ENCODE measurements at places on chromosomes 5 and 9.

DNA sequence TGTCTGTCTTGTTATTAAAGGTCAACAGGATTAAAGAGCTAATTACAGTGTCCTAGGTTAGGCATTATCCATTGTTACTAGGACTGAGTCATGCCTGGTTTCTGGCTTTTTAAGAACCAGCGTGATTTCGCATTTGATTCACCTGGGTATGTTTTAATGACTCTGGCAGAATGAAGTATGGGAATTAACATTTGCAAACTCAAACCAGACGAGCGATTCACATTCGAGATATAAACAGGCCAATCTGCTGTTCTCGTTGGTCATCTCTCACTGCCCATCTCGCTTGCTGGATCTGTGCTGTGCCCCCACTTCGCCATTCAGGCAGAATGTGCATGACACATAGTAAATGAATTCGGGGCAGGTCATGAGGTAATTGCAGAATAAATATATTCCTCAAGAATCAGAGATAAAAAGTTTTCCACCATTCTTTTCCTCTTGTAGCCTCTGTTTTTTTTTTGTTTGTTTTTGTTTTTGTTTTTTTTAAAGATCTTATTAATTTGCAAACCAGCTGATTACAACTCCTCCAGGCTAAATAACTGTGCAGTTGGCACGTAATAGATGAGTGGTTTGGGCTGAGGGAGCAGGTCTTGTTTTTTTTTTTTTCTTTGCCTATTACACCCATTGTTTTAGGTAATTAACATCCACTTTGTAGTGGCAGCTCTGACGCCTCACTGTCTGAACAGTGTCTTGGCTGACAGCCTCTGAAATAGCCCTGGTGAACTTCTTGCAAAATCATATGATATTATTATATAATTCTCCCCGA is 313.5 kb upstream of the MSX2 start:
- no peak for DNase-seq

DNA sequence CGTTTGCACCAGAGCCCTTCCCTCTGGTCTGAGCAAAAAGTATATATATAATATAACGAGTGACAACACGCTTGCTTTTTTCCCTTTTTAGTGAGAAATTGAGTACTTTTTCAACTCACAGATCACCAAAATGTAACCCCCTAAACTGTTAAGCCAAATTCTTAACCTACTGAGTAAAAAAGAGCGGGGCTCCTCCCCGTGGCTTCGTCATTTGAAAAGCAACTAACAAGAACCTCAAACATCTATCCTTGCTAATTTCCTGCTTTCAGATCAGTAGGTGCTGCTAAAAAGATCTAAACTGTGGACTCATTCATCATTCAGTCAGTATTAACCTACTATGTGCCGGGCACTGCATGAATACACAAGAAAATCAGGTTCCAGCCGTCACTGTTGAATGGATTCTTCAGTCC is 1.0 kb upstream of the PTBP3 start:
- no peak for DNase-seq

GRCh38 chr5:20469792-20470191 is 481.8 kb upstream of the CDH18 start:
- DNase-seq: no peak

DNA sequence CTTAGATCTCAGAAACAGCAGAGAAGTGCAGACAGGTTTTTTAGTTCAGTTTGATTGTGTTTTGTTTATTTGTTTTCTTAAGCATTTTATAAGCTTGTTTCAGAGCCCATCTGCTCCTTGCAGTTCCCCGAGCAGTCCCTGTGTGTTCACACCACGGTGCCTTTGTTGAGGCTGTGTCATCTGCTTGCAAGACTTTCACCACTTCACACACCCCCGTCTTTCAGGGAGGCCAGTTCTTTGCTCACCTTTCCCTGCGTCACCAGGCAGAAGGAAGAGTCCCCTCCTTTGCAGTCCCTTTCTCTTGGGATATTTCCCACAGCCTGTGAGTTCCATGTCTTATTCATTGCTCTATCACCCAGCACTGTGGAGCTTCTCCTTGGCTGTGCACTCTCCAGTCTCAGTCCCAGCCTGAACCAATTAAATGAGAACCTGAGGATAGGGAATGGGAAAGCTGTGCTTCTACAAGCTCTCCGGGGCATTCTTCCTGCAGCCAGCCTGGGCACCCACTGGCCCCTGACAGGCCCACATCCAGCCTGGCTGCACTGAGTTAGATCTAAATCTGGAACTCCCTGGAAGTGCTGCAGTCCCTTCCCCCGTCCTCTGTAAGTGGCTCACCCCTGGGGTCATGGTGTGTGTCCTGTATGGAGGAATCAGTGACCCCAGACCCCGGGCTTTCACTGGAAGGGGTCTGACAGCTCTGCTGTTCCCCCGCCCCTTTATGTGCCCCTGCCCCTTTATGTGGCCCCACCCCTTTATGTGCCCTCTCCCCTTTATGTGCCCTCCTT is 5.5 kb downstream of the MVB12B start:
- DNase-seq: no peak

DNA sequence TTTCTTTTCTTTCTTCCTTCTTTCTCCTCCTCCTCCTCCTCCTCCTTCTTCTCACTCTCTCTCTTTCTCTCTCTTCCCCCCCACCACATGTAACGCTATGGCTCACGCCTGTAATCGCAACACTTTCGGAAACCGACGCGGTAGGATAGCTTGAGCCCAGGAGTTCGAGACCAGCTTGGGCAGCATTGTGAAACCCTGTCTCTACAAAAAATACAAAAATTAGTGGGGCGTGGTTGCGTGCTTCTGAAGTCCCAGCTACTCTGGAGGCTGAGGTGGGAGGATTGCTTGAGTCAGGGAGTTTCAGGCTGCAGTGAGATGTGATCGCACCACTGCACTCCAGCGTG is 736 bp upstream of the GLDC start:
- no peak for DNase-seq

DNA sequence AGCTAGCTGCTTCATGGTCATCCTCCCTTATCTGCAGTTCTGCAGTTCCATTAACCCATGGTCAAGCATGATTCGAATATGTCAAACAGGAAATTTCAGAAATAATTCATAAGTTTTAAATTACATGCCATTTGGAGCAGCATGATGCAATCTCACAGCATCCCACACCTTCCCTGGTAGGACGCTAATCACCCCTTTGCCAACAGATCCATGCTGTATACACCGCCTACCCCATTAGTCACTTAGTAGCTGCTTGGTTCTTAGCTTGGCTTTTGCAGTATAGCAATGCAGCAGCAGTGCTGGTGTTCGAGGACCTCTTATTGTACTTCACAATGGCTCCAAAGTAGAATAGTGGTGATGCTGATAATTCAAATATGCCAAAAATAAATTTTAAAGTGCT is 739.7 kb upstream of the CDH9 start:
- no peak for DNase-seq

DNA sequence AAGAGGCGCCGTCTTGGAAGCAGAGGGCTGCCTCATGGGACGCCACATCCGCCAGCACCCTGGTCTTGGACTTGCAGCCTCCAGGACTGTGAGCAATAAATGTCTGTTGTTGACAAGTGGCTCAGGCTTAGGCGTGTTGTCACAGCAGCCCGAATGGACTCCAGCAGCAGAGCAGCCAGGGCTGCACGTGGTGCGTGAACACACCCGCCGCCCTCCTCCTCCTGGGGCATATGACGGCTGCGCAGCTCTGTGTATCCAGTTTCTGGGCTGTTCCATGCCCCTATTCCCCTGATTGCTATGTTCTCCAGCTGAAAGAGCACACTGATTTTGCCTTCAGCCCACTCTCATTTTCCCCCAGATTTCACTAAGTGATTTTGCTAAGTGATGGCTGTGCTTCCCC is 36.0 kb upstream of the CLPTM1L start:
- DNase-seq: no peak

GRCh38 chr5:142073362-142073988 is 35.1 kb upstream of the NDFIP1 start:
- no peak for DNase-seq

DNA sequence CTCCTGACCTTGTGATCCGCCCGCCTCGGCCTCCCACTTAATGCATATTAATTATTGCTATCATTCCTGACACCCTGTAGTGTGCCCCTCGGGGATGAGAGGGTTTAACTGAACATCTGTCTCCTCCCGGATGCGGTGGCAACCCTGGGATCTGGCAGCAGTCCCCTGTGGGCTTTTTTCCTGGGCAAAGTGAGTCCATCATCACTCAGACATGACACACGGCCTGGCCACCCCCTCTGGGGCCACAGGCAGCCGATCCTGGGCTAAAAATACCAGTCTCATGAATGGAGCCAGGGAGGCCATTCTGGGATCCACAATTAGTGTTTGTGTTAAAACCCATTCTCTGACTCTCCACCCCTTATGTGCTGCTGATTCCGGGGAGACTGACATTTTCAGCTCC is 161.2 kb downstream of the RGS3 start:
- peak; percentile 48 for DNase-seq

DNA sequence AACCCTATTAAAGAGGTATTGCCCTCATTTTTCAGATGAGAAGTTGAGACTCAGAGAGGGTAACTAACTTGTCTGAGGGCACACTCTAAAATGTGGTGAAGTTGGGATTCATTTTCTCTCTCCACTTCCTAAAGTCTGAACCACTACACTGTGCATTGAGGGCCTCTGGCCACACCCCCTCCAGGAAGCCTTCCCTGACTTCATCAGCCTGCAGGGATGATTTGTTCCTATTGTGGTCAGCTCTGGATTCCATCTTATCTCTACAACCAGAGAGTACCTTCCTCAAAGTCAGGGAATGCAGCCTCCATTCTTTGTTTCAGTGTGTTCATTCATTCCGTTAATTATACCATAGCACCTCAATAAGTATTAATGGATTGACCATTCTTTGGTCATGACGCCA is 356.0 kb upstream of the PANK3 start:
- no peak for DNase-seq

DNA sequence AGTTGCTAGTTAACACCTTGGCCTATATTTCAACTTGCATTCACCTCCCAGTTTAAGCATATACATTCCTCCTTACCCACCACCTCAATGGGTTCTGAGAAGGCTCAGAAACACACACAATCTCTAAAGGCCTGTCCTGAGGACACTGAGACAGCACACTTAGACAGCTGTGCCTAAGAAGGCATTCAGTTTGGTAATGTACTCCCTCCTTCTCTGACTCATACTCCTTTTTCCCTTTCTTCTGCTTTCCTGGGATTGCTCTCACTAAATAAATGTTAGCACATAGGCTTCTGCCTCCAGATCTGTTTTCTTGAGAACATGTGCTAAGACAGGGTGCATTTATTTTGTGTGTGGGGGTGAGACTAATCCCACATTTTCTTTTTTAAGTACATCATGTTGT is 456.8 kb upstream of the CDH6 start:
- DNase-seq: no peak

- DNase-seq: no peak
Measured at GRCh38 chr9:110753731-110754231, 85.2 kb downstream of the MUSK start.

GRCh38 chr5:170067152-170067551 is 38.5 kb upstream of the FOXI1 start:
- DNase-seq: peak; percentile 0

DNA sequence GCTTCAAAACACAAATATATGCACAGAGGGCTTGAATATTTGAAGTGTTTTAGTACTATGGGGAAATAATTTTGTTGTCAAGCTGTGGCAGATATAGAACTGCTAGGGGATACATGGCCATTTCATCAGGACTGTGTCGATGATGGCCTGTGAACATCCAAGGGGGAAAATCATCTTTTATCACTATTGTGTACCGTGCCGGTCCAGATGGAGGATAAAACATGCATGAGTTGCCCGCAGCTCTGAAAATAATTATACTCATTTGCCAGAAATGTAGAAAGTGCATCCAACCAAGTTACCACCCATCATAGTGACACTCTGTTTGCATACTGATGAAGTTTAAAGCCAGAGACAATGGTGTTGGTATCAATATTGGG is 405.9 kb downstream of the ZSWIM6 start:
- no peak for DNase-seq

- no peak for DNase-seq
Measured at GRCh38 chr5:45643056-45643455, 53.1 kb downstream of the HCN1 start.

GRCh38 chr9:33837138-33837537 is 20.2 kb downstream of the UBE2R2 start:
- DNase-seq: no peak

GRCh38 chr5:44911501-44911900 is 102.8 kb downstream of the MRPS30 start:
- no peak for DNase-seq

DNA sequence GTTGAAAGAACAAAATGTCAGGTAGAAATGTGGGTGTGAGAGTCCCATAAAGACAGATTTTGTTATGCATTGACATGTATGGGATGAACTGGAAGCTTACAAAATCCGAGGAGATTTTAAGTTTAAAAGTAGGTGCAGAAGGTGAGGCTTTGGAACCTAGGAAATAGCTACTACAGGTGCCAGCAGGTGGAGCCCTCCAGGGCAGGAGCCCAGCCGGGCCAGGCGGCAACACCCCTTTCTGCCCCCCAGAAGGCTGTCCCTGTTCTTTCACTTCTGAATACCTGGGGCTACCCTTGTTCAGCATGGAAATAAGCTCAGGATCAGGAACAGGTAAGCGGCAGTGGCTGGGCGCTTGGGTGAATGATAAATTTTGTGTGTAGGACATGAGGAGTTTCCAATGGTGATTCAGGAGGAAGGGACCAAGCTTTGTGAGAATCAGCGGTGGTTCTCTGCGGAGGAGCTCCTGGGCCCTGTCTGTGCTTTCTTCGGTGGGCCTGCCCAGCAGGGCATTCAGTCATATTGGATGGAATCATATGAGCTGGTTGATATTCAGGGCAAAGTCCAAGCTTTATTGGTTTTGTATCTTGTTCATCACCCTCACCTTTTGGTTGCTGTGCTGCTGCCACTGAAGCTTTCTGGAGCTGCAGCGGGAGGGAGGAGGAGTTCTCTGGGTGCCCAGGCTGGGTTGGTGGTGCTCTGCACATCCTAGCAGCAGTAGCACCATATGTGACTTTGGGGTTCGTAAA is 12.3 kb downstream of the PCBD2 start:
- DNase-seq: no peak

GRCh38 chr5:54870271-54870670 is 115.1 kb downstream of the ESM1 start:
- DNase-seq: no peak

GRCh38 chr5:761059-761771 is 23.3 kb downstream of the ZDHHC11B start:
- peak; percentile 62 for DNase-seq

GRCh38 chr5:149434162-149435014 is 55.3 kb upstream of the IL17B start:
- DNase-seq: peak; percentile 90

- DNase-seq: no peak
Measured at GRCh38 chr5:59173578-59173977, 590.7 kb downstream of the RAB3C start.

- DNase-seq: no peak
Measured at GRCh38 chr5:148343603-148344487, 8.5 kb downstream of the SPINK9 start.

DNA sequence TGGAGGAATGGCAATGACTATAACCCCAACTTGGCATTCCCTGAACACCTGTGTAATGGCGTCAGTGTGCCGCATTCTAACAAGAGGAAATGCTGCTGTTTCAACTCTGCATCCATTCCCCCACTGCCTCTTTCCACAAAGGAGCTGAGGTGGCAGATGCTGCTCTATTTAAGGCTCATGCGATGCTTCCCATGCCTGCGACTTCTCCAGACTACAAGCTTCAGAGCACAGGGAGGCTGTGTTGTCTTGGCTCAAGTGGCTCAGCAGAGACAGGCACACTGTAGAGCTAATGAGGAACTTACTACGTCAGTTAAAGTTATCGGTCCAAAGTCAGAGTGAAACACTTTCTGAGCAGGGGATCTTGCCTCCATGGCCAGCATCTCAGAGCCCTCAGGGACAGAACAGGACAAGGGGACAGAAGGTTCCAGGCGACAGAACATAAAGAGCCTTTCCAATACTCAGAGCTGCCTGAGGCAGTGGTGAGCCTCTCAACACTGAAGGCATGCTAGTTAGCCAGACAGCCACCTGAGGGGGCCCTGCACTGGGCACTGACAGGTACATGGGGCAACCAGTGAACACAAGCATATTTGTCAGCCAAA is 21.8 kb downstream of the TNIP1 start:
- no peak for DNase-seq

Measured in sigmoid colon (tissue), 7 donors.